ENCODE measurements at places on chromosomes 6 and 20.
A peak's percentile ranks its signal among the peaks of the same experiment; 100 is the strongest.

GRCh38 chr6:149855741-149856140 lies 8.4 kb downstream of the LRP11 start:
- no peak for DNase-seq

GRCh38 chr20:33202451-33202850 lies 14.7 kb upstream of the BPIFA3 start:
- no peak for DNase-seq

GRCh38 chr6:31579546-31580437 lies 2.4 kb downstream of the LTB start:
- peak; percentile 51 for DNase-seq

DNA sequence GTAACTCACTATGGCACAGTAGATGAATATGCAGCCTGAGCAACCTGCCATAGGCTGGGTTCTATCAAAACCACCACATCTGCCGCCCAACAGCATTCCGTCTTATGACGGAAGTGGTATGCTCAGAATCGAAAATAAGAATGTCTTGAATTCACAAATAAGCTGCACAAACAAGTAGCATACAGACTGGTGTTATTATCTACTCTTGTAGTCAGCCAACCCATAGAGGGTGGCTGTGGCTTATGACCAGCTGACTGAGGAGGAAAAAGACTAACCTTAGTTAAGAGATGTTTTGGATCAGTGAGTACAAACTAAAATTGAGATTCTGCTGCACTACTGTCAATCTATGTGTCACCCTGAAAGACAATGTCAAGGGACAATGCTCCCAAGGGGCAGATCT lies 1255.1 kb upstream of the EYS start:
- DNase-seq = no peak

DNA sequence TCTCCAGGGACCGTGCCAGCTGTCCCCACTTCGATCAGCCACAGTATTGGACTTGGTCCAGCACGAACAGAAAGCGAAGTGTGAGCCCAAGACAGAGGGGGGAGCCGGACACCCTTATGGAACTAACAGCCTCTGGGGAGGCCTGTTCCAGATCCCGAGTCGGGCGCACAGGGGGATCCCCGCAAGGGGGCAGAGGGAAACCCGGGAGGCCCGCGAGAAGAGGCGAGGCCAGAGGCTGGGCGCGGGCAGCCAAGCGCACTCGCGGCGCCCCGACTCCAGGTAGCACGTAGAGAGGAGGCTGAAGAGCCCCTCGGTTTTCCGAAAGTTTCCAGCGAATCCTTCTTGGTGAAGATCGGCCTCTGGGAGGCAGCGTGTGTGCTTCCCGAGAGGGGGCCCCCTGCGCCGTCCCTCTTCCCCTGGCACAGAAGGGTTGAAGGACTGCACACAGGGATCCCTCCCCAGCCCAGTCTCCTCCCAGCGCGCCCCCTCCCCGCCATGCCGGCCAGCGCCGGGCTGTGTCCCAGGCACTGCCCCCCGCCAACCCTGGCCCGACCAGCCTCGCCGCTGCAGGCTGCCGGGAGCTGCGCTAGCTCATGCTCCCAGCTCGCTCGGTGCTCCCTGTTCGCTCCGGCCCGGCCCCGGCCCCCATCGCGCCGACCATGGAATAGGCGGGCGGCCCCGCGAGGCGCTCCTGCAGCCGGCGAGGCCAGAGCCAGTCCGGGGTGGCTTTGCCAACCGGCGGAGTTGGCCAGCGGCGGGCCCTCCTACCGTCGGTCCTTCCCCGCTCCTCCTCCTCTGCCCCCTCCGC lies 577 bp upstream of the SLC24A3 start:
- DNase-seq = no peak

Measured in activated CD4-positive, alpha-beta T cell treated with anti-CD3 and anti-CD28 coated beads, Interleukin-2, amount 50 U/mL, for 48 hours (primary cell).